Left ventricle myocardium inferior (tissue), 1 donor: ENCODE measurements at places on chromosomes 16 and 17.
A peak's percentile ranks its signal among the peaks of the same experiment; 100 is the strongest.

DNA sequence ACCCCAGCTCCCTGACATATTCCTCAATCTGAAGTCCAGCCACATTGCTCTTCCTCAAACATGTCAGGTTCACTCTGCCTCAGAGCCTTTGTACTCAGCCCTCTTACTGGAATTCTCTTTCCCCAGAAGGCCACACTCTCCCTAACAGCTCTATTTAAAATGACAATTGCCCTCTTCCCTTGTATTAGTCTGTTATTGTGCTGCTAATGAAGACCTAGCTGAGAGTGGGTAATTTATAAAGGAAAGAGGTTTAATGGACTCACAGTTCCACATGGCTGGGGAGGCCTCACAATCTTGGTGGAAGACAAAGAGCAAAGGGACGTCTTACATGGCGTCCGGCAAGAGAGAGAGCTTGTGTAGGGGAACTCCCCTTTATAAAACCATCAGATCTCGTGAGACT, 46.0 kb downstream of the HS3ST2 start:
- no peak for DNase-seq

GRCh38 chr17:19673623-19674022, 25.1 kb downstream of the ALDH3A2 start:
- DNase-seq, result no peak

GRCh38 chr17:3036800-3037199, 26.6 kb downstream of the OR1D5 start:
- no peak for DNase-seq

DNA sequence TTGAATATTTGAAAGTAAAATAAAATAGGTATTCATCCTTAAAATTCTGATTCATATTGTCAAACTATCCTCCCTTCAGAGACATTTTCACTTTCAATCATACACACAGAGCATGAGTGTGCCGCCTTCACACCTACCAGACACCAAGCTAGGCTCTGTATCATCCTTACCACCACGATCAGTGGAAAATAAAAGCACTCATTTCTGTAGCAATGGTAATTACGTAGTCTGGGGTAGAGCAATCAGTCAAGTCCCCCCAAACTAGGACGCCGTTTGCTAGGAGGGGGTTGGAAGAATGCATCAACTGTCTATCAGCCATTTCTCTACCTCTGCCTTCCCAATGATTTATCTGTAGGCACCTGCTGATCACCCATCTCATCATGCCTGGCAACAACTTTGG, 84.6 kb upstream of the GRIN2A start:
- DNase-seq, result no peak

- no peak for DNase-seq
These were observed 22.7 kb downstream of the NOG start for GRCh38 chr17:56616239-56616638.

- DNase-seq, result no peak
These were observed 50.8 kb upstream of the ANKFY1 start for GRCh38 chr17:4314618-4315017.

DNA sequence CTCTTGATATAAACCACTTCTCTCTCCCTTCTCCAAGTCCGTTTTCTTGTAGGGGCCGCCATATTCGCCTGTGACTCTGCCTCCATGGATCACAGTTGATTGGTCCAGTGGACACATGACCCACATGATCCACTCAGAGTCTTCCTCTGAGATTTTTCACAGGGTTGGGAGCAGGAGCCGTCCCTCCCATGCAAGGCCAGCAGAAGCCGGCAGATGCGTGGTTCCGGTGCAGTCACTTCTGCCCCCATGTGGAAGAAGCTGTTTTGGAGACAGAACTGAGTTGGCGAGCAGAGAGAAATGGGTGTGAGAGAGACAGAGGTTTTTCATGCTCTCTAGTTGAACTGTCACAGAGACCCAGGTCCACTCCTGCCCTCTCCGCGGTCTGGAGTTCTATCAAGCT, 83.3 kb downstream of the C16orf95 start:
- no peak for DNase-seq

GRCh38 chr17:77735566-77736198, 222.8 kb upstream of the TNRC6C start:
- peak; percentile 69 for DNase-seq

DNA sequence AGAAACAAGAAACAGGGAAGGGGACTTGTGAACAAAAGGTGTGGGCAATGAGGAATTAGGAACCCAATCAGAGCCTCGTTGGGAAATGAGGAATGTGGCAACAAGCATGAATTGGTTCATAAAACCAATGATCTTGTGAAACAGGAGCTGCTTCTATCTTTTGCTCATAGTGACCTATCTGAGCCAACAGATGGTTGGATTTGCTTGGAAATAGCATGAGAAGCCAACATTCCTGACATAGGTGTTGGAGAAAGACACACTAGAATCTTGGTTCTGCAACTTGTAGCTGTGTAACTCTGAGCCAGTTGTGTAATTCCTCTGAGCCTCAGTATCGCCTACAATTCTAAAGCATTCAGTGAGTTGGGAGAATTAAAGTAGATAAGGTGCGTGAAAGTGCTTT, 251.9 kb upstream of the AXIN2 start:
- DNase-seq, result no peak
